MG63 (cell line): ENCODE measurements at places on chromosomes 2 and 18.

- DNase-seq: no peak
These were observed 67.6 kb downstream of the AGAP1 start for GRCh38 chr2:235561450-235561849.

DNA sequence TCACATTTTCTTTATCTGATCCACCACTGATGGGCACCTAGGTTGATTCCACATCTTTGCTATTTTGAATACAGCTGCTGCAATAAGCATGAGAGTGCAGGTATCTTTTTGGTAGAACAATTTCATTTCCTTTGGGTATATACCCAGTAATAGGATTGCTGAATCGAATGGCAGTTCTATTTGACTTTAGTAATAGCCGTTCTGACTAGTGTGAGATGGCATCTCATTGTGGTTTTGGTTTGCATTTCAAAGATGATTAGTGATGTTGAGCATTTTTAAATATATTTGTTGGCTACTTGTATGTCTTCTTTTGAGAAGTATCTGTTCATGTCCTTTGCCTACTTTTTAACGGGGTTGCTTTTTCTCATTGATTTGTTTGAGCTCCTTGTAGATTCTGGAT, 72.3 kb downstream of the CCDC138 start:
- DNase-seq: no peak

DNA sequence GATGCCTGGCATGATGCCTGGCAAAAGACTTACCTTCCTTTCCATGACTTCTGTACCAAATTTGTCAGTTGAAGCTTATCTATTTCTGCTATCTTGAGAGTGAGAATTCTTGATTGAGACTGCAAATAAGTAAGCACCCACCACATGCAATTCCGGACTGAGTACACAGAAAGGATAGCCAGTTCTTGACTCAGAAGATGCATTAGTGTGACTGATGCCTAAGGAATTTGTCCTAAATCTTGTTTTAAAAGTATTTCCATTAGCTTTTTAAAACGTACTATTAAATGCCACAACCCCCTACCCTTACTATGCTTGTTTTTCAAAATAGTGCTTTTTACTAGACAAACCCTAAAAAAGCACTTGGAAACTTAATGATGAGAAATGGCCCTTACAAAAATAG, 545 bp downstream of the MPP4 start:
- DNase-seq: peak; percentile 45

GRCh38 chr18:9353596-9353995, 19.0 kb downstream of the TWSG1 start:
- no peak for DNase-seq

DNA sequence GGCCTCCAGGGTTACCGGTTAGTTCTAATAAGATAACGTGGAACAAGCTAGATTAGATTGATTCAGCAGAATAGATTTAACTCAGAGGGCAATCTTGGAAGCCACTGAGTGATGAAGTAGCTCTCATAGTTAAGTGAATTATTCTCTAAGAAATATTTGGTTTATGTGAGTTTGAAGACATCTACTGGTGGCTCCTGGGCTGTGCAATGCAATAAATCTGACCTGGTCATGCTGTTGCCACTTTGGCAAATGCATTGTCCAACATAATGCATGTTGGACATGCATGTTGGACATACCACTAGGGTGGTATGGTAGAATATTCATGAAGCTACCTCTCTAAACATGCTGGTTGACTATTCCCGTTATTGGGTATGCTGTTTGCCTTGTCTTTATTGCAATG, 493.7 kb upstream of the VRK2 start:
- DNase-seq: no peak

- DNase-seq: no peak
These were observed 508.4 kb downstream of the ZEB2 start for GRCh38 chr2:144011553-144011952.

- no peak for DNase-seq
These were observed 136.9 kb upstream of the CAB39 start for GRCh38 chr2:230575642-230576324.

- DNase-seq: peak; percentile 72
These were observed 36.9 kb downstream of the RPL37A start for GRCh38 chr2:216535454-216535995.

DNA sequence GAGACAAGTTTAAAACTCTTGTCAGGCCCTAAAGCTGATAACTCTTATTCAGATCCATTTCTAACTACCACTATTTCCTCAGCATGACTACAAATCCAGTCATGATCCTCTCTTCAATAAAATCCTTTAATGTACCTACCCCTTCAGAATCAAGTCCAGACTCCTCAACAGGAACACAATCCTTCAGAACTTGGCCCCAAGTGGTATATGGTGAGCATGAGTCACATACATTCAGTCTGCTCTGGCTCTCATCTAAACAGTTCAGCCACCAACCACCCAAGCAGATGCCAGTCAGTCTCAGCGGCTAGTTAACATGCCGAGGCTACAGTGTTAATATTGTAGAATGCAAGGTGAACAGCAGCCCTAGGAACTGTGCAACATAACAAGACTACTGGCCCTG, 9.7 kb downstream of the LMAN2L start:
- peak; percentile 60 for DNase-seq

DNA sequence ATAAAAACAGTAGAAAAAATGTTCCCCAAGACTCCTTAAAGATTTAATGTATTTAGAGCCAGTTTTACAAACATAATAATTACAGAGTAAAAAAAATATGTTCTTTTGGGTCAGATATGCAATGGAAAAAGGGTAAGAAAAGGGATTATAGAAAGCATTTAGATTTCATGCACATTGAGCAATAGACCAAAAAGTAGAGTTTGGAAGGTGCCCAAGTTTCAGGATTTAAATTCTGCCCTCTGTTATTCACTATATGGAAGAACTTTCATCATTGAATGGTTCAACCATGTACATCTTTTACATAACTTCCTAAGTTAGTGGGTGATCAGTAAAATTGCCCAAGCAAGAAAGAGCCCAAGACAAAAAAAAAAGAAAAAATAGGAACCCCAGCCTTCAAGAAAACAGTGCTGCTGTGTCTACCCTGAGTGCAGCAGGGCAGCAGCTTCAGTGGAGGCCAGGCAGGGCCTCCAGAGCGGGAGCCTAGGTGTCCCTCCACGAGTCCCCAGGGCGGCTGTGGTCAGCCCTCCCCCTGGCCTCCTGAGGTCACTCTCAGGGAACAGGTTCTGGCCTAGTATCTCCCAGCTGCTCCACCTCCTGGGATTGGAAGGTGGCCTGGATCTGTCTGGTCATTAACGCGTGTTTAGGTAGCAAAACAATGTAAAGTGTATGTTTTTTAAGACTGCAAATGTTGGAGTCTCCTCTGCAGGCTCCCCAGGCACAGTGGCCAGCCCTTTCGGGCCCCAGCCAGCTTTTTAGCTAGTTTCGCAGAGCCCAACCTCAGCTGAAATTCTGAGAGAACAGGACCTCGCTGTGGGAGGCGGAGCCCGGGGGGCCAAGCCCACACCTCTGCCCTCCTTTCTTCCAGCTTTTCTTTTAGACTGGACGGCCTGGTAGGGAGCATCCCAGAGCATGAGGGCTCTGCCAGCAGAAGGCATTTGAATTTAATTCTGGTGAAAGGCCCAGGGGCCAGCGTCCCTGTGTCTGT, 77.3 kb downstream of the TEX51 start:
- no peak for DNase-seq

DNA sequence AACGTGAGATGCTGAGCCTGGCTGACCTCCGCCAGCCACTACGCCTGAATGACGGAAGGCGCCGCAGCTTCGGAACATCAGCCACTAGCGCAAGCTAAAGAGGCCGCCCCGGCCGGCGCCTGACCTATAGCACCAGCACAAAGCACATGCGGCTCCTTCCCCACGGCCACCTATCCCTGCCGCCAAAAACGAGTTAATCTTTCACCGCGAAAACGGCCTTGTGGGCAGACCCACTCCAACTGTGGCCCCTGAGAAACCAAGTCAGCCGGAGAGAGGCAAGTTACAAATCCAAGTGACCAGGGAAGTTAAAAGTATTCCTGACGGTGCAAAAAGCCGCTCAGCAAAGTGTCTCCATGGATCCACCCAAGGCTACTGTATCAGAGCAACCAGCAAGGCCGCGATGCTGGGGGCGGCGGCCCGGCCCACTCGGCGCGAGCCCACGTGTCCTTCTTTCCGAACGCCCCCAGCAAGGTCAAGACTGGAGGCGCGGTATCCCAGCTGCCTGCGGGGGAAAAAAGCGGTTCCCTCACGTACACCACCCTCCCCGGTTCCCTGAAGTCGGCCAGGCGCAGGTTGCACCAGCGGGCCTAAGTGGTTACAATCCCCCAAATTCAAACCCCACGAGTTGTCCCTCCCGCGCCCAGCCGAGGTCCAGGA, 575 bp downstream of the HSPD1 start:
- peak; percentile 62 for DNase-seq

DNA sequence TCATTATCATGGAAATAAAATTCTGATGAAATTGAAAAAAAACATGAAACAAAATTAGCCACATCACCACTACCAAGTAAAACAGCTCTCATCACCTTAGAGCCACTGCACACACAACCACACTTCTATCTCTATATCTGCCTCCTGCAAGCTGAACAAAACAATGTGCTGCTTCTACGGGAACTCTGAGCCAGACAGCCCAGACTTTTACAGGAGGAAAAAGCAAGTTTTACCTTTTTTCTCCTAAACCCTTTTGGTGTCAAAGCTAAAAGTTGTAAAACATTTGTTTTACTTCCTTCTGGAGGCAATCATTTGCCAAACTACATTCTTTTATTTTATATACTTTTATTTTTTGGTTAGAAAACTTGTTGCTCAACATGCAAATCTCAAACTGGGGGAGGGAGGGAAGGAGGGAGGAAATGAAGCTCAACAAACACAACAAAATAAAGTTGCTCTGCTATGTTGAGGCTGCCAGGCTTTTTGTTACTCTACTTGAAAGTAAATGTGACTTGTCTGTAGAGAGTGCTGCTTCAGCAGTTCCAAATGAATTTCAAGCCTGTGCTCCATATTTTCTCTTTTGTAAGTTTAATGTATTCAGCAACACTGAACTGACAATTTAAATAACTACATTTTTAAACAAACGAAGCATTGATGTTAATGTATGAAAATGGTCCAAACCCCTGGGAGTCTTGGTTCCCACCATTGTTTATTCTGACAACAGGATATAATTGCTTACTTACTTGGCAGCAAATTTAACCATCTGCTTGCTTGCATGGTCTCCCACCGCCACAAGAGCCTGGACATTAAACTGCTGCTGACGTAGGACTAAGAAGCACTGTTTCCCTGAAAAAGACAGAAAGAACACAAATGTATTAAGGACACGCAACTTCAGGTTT, 24.5 kb downstream of the DARS1 start:
- no peak for DNase-seq

- peak; percentile 30 for DNase-seq
These were observed 33.7 kb upstream of the APCDD1 start for GRCh38 chr18:10420561-10421352.

- no peak for DNase-seq
These were observed 419.1 kb upstream of the DSEL start for GRCh38 chr18:67935638-67936037.

DNA sequence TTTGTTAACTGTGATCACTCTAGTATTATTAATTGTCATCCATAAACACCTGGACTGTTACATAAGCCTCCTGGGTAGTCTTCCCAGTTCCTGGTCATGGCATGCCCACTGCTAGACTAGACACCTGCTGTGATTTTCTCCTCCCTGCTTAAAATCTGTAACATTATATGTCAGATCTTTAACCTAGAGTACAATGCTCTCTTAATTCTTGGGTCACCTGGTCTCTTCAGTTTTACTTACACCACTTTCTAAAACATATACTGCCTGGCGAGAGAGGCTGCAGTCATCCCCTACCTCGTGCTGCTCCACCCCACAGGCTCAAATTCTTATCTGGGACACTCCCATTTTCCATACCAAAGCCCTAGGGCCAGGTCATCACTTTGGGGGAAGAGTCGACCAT, 161.3 kb downstream of the CDH2 start:
- DNase-seq: no peak

DNA sequence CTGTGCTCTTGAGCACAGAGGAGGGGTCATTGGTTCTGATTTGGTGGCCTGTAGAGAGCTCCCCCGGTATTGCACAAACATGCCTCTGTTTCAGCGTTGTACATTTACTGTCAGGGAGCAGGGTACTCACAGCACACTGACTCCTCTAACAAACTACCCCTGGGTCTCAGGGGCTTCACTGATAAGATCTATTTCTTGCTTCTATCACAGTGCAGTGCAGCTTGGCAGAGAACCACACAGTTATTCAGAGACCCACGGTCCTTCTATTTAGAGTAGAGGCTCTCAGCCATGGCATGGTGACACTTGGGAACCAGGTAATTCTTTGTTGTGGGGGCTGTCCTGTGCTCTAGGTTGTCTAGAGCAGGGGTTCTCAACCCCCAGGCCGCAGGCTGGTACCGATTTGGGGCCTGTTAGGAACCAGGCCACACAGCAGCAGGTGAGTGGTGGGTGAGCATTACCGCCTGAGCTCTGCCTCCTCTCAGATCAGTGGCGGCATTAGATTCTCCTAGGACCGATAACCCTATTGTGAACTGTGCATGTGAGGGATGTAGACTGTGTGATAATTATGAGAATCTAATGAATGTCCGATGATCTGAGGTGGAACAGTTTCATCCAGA, 133.4 kb upstream of the MYCN start:
- no peak for DNase-seq

DNA sequence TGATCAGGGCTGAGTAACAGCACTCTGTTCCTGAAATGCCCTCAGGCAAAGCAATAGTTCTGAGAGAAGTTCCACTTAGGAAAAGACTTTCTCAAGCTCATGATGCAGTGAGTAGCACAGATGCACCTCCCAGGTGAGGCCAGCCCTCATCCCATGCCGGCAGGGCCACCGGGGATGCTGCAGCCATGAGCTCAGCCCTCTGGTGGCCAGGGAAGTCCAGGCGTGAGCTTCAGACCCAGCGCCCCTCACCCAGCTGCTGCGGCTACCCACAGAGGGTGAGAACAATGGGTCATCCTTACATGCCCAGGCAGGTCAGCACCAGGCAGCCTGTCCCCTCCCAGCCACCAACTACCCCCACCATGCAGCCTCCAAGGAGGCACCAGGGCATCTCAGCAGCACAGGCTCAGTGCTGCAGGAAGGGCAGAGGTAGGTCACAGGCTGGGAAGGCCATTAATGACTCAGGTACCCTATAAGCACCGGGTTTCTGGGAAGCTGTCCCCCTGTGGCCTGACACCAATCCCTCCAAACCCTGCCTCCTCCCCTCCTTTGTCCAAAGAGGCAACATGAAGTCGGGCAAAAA, 50.6 kb downstream of the TTC32 start:
- no peak for DNase-seq
